Stimulated activated CD8-positive, alpha-beta memory T cell treated with anti-CD3 and anti-CD28 coated beads, Interleukin-12 subunit alpha, Interleukin-12 subunit beta, amount 100 ng/mL, for 4 hours (primary cell): ENCODE measurements at places on chromosomes 11 and 22.

DNA sequence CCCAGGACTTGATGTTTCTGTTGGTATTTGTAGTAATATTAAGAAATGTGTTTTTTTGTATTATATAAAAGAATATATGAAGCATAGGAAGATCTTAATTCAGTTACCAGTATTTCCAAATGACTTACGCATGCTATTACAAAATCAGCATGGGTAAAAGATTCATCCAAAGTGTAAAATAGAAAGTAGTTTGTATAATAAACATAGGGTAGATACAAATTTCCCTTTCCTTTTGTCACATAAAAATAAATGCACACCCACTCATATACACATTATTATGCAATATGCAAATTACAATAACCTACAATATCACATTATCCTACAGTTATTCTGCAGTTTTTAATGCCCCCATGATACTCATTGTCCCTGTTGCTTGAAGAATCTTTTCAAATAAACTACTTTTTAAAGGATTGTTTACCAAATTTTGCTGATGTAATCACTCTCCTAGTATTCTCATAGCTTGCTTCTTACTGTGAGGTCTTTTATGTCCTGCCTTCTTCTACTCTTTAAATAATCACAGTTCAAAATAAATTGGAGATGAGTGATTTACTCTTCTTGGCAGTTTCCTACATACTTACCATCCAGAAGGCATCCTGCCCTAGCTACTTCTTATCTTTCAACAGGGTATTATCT, 244.0 kb downstream of the CASP12 start:
- no peak for DNase-seq

- no peak for DNase-seq
Measured at GRCh38 chr11:81970886-81971285, 762.8 kb downstream of the FAM181B start.

GRCh38 chr11:10139656-10140055, 154.4 kb downstream of the SBF2 start:
- no peak for DNase-seq

DNA sequence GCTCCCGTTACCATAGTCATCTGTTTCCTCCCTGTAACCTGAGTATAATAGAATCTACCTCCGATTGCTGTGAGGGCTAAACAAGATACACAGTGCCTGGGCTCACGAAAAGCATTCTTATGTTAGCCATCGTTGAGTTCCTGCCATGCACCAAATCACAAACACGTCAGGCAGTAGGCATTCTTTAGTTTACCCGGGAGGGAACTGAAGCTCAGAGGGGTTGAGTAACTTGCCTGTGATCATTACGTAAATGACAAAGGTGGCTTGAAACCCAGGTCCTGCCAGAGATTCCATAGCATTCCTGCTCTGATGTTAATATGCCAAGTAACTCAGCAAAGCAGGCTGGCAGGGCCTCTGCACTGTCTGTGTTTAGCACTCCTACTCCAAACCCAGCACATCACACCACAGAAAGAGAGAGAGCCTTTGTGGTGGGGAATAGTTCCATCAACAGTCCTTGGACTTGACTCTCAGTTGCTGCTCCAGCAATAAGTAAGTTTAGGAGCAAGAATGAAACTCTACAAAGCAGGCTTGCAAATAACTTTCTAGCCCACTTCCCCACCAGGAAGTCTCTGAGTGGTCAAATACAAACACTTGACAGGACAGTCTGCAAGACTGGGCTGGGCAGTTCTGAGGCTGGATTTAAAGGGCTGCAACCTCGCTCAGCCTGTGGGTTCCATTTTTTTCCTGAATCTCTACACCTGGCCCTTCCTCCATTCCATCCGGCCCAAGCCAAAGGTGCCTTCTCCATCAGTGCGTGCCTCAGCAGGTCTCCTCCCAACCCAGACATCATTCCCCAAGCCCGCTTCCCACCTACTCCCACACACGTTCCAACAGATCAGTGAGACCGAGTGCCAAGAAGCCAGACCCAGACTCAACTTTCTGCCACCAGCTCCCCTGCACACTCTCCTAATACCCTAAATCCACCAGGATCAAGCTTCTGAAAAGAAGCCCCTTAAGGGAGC, 1.1 kb downstream of the SCN2B start:
- DNase-seq = no peak

DNA sequence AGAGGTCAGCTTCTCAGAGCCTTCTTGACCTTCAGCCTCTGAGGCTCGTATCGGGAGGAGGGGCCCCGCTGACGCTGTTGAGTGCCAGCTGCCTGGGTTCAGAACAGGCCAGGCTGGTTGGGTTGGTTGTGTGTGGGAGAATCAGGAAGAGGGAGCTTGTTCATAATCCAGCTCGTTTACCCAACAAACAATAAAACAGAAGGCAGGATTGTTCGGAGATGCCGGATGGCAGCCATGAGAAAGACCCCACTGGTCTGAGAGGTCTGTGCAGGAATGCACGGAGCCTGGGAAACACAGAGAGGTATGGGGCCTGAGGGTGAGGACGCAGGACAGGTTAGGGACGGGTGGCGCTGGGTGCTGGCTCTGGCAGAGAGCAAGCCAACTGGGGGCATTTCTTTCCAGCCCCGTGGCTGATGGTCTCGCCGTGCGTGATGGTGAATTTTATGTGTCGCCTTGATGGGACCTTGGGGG, 31.6 kb upstream of the SHANK2 start:
- no peak for DNase-seq

DNA sequence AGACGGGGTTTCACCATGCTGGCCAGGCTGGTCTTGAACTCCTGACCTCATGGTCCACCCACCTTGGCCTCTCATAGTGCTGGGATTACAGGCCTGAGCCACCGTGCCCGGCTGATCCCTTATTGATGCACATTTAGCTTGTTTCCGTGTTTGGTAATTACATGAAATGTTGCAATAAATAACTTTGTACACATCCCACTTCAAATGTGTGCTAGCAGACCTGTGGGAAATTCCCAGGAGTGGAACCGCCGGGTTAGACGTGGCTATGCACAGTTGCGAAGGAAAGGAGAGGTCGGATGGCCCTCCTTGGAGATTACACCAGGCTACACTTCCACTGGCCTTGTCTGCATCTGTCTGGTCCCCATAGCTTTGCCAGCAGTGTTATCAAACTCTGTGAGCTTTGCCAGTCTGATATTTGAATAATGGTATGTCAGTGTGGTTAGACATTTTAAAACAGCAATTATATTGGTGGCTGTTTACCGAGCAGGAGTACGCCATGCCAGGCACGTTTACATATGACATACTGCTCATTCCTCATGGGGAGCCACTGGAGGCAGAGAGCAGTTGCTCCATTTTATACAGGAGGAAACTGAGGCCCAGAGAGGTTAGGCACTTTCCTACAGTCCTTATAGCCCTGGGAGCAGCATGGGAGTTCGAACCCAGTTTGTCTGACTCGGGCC, 27.2 kb upstream of the SYT7 start:
- no peak for DNase-seq

DNA sequence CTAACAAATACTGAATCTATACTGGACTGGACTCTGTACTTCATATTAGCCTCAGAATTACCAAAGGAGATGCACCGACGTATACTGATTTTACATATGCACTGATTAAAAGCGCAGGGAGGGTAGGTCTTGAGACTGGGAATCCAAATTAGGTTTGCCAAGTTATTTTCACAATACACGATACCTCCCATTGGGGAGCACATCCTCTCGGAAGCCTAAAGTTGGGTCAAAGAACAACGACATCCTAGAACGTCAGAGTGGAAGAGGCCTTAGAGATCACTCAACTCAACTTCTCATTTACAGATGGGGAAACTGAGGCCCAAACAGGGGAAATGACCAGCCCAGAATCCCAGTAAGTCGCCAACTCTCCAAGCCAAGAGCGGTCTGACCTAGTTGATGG, 626 bp downstream of the DNAL4 start:
- no peak for DNase-seq

- DNase-seq = no peak
Measured at GRCh38 chr11:15668718-15669117, 554.0 kb downstream of the INSC start.

DNA sequence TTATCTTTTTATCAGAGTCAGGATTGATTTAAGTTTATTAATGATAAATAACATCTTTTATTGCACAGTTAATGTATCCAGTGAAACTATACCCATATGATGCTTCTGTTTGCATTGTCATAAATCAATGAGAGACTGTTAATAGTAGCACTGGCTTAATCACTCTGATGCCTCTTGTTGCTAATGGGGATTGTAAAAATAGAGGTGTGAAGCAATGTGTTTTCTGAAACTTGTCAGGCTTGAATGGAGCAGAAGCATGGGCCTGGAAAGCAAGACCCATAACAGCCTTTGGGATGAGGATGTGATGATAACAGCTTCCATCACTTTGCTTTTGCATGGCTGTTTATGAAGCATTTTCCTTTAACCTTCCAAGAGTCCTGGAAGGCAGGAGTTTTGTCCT, 319.7 kb downstream of the DDX10 start:
- DNase-seq = no peak

GRCh38 chr22:33919391-33920196, 682 bp downstream of the LARGE1 start:
- no peak for DNase-seq

GRCh38 chr11:83438438-83438837, 152.3 kb upstream of the CCDC90B start:
- no peak for DNase-seq

GRCh38 chr22:21665047-21665851, 563 bp upstream of the PPIL2 start:
- DNase-seq = no peak

GRCh38 chr11:46456269-46457001, 64.9 kb upstream of the CHRM4 start:
- no peak for DNase-seq

DNA sequence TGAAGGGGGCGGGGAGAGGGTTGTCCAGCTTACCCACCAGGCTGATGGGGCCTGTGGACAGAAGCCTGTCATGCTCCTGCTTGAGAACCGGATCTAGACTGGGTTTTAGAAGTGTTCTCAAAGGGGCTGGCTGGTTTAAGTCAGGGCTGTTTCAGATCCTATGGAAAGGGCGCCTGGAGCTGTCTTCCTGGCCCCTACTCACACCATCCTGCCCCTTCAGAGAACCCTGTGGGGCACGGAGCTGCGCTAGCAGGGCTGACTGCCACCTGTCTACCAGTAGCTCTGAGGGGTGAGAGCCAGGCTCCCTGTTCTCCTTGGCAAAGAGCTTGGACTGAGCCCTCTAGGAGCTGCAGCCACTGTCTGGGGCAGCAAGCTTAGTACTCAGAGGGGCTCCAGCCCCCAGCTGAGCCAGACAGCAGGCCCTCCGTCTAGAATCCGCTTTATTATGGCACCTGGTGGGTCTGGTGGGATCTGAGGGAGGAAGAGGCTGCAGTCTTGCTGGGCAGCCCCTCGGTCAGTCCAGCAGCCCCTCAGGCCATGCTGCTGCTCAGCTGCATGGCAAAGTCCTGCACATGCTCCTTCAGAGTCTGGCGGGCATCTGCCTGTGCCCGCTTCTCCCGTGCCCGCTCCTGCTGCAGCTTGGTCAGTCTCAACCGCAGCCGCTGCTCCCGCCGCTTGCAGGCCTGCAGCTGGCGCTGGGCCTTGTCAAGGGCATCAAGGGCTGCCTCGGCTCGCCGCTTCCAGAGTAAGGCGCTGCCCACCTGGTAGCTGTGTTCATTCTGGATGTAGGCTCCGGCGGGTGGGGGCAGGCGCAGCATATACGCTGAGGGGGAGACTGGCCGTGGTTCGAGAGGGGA, 2.3 kb downstream of the THAP7 start:
- no peak for DNase-seq

DNA sequence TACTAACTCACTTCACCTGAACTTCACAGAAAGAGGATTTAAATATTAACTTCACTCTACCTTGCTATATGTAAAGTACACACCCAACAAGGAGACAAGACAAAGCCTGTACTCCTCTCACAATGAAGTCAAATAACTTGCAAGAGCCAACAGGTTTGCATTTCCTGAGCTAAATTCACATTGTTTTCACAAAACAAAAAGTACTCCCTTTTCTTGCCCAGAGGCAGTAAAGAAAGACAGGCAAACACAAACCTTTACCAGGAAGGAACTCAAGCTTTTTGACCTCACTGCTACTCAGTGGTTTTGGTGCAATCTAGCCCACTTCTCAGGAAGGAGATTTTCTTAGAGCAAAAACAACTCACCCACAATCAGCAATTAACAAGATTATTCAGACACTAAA, 15.7 kb downstream of the USP28 start:
- DNase-seq = no peak

GRCh38 chr11:119324189-119324588, 7.3 kb upstream of the MCAM start:
- no peak for DNase-seq

- no peak for DNase-seq
Measured at GRCh38 chr11:133997554-133997953, 40.8 kb upstream of the IGSF9B start.

- no peak for DNase-seq
Measured at GRCh38 chr11:42593441-42593840, 718.4 kb upstream of the API5 start.

GRCh38 chr11:94132152-94132558, 3.5 kb downstream of the PANX1 start:
- DNase-seq = no peak

- no peak for DNase-seq
Measured at GRCh38 chr11:98568013-98568412, 452.7 kb upstream of the CNTN5 start.

DNA sequence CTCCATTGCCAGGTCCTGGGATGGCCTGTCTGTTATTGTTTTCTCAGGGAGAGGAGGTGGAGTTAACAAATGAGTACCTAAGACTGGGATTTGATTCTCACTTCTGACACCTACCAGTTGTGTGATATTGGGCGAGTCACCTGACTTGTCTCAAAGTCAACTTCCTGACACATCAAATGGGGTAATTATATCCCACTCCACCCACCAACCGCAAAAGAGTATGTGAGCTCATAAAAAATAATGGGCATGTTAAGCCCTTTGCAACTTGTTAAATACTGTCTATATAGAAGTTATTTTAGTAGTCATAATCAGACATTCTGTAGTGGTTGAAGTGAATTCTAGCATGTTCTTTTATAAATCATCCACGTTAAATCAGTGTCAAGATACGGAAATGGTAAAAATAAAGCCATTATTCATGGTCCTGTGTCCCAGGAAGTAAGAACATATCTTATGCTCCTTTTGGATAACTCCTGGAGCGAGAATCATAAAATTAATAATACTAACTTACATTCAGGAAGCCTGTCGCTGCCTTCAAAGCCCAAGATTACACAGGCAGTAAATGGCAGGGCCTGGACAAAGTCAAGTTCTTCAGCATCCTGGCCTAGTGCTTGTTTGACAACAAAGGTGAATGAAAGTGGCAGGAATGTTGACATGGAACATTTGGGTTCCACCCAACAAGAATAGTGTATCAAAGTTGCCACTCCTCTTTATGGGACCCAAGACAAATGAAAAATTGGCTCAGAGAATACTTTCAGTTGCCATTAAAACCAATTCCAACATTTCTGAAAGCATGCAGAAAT, 54.3 kb downstream of the SYTL2 start:
- no peak for DNase-seq

DNA sequence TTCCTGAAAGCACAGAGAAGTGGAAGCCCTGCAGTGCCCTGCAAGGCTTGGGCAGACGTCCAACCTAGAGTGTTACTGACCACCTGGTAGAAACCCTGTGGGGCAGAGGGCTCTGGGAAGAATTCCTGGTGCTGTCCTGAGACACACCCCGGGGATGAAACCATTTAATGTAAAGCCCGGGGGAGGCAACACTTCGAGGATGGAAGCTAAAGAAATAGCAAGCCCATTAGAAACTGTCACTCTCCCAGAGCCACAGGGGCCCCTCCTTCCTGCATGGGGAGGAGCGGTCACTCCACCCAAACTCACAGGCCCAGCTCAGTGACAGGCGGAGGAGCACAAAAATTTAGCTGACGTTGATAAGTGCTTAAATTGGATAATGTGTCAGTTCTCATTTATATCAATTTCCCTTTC, 57.6 kb downstream of the NRXN2 start:
- no peak for DNase-seq
